ENCODE measurements at places on chromosomes 1 and 21. TPM values are rescaled to one million over a fixed set of nuclear protein-coding genes. Genes with fewer than 3 reads are reported as not detected.

The PALMD gene
- total RNA-seq, result 8.2 TPM

The LRRC53 gene
- total RNA-seq, result not detected

The RPS6KC1 gene
- 22.3 TPM for total RNA-seq

The NPL gene
- not detected for total RNA-seq

The ABCA4 gene
- total RNA-seq, result 0.29 TPM

DNA sequence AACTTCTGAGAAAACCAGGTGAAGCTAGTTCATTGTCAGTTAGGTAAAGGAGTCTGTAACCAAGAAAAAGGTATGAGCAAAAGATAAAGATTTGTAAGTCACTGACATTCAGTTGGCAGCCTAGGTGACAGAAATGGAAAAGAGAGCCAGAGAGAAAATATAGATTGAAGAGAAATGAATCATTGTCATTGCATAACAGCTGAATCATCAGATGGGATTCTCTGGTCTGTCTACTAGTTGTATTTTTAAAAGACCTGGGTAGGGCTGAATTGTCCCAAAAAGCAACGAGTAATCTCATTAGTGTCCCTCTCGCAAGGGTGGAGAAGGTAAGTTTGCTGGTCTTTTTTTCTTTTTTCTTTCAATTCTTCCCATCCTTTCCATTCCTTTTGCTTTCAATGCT, 36.6 kb downstream of the PTGS2 start:
- peak; percentile 73 for DNase-seq

GRCh38 chr1:148160343-148161052, 8.4 kb upstream of the NBPF11 start:
- no peak for DNase-seq

DNA sequence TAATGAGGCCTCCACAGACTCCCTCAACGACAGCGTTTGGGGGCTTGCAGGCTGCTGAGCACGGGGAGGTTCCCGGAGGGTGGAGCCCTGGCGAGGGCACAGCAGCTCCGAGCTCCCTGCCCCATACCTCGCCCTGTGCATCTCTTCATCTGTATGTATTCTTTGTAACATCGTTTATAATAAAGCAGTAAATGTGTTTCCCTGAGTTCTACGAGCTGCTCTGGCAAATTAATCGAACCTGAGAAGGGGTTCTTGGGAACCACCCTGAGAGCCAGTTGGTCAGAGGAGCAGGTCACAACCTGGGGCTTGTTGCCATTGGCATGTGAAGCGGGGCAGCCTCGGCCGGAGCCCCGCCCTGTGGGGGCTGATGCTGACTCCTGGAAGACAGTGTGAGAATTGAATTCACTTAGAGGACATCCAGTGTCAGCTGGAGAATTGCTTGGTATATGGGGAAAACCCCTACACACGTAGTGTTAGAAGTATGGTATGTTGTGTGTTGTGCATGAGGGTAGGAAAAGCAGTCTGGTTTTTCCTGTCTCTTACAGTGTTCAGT, 11.5 kb downstream of the SLC37A1 start:
- DNase-seq, result no peak

DNA sequence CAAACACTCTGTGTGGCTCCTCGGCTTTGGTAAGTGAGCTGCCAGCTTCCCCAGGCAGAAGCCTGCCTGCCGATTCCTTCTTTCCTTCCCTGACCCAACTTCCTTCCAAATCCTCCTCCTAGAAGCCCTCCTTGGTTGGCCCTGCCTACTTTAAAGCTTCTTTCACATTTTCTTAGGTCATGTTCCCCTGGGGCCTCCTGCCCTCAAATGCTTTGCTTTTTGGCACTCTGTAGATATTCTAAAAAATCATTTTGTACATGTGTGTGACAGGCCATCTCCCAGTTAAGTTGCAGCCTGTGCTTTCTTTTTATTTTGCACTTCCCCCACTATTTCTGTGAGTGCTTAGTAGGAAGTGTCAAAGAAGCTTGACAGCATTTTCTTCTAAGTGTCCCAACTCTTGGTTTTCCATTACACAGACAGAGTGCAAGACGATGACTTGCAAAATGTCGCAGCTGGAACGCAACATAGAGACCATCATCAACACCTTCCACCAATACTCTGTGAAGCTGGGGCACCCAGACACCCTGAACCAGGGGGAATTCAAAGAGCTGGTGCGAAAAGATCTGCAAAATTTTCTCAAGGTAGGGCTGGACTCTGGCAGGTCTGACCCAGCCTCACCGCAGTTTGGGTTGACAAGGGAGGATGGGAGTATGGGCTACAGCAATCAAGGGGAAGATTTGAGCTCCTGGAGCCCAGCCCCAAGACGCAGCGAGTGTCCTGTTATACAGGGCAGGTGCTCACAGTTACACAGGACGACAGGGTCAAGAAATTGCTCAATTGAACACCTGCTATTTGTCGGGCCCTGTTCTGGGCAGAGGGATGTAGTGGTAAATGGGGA, at the start of gene S100A9:
Gene S100A9, plus strand, starts transcription at position 2 of the 838 bp plus-strand sequence. Its CDS starts 430 bp downstream, at position 432.
- DNase-seq, result no peak

DNA sequence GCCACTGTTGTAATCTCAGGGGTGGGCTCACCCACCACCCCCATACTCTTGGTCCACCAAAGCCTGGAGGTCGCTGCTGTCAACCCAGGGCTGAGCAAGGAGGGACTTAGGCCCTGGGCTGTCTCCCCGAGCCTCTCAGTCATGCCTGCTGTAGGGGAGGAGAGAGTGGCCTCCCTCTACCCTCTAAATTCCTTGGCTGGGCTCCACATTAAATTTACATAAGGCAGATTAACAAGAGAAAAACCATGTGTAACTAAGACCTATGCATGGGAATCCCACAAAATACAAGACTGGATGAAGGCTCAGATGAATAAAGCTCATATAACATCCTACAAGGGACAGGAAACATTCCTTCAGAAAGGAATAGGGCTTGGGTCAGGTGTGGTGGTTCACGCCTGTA, 1.8 kb upstream of the PIK3CD start:
- no peak for DNase-seq

DNA sequence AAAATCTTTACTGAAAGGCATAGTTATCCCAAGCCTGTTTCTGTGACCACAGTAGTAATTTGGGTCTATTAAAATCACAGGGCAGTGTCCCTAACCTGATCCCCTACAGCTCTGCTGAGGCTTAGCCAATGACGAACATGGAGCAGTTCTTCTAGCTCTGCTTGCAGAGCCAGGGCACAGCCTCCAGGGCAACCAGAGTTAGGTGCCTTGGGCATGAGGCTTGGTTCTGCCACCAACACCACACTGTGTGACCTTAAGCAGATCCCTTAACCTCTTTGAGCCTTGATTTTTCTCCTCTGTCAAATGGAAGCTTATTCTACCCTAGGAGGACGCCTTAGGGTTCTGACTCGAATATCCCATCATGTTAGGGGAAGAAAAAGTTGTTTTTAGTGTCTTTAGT, 86.7 kb upstream of the TLR5 start:
- peak; percentile 17 for DNase-seq

DNA sequence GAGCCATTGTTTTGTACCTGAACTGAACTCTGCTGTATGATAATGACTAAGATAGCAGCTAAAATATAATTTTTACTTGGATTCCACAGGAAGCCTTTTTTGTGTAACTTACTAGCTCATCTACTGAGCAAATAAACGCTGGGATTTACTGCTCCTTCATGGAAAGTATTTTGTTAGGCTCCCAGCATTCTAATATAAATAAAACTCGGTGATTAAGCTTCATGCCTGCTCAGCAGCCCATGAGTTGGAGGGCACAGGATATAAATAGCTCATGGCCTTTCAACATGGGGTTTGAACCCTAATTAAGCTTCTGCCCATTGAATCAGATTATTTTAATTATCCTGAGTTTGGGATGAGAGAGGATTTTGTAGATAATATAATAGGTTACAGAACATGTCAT, 180.0 kb downstream of the PCP4 start:
- DNase-seq, result no peak

DNA sequence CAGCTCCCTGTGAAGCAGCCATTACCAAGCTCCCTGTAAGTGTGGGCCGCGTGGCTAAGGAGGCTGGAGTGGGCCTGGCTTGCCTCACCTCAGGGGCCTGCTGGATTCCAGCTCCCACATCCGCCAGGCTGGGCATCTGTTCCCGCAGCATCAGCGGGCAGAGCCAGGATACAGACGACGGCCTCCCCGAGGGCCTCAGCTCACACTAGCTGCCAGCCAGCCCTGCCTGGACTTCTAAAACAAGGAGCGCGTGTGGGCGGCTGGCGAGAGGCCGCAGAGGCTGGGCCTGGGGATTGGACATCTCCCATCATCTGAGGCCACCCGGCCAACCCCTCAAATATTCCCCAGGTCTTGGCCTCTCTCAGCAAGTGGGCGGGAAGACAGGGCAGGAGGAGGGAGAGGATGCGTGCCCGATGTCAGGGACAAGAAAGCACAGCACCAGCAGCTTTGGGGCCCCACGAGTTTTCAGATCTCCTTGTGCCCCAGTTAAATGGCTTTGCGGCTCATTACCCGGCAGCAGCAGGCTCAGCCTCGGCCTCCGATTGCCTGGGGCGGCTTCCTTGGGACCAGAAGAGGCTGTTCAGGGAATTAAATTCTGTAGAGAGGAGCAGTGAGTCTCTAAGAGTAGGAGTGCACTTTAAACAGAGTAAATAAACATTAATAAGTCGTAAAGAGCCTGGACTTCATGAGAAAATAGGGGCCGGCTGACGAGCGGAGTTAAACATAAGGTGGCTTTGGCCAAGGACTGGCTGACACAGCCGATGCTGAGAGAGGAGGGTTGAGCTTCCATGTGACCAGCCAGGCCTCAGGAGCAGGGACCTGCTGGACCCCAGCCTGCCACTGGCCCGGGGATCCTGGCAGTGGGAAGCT, 208.9 kb upstream of the C1orf174 start:
- DNase-seq, result no peak

DNA sequence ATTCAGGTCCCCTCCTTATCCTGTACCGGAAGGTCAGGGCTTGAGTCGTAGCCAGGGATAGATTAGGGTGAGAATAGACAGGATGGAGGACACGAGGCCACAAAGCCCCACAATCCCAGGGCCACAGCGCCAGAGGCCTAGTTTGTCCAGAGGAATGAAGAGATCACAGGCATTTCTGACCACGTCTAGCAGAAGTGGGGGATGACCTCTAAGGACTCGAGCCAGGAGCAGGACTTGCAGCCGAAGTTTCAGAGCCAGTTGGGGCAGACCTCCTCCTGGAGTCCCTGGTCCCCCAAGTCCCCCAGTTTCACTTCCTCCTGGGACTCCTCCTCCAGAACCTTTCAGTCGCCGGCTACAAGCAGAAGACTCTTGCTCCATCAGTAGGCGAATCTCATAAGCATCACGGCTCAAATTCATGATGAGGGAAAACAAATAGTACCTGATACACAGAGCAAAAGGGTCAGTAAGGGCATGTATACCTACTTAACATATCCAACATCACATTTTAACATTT, 2.3 kb upstream of the ITGA10 start:
- no peak for DNase-seq

DNA sequence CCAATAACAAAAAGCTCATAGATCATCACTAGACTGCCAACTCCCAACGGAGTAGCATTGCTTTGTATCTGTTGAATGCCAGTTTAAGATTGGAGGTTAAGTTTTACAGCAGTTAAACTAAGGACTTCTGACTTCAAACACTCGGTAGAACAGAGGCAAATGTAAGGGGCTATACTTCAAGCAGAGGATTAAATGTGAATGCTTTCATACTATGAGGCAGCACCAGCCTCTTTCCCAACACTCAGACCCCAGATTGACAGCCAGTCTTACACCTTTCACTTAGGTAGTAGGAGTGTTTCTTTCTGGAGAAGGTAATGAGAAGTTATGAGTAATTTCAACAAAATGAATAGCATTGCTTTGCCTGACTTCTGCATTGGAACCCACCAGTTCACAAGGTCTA, 22.8 kb downstream of the OR10R2 start:
- no peak for DNase-seq

DNA sequence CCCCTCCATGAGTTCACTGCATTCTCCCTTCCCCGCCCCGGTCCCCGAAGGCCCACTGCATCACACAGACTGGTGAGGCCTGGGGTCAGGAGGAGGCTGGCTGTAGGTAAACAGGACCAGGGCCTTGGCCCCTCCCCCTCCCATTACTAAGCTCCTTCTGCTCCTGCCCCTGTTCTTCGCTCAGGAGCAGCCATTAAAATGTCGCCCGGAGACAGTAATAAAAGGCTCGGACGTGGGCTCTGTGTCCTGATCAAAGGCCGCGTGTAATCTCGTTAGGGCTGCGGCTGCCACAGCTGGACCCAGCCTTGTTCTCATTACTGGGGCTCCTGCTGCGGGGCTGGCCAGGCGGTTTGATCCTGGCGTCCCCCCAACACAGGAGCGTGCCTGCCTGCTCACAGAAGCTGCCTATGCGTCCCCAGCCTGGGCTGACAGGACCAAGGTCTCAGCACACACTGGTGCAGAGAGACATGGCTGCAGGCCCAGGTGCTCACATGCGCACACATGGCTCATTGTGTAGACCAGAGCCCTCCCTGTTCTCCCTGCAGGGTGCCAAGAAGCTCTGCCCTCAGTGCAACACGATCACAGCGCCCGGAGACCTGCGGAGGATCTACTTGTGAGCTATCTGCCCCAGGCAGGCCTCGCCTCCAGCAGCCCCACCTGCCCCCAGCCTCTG, 24.0 kb downstream of the TMEM53 start:
- no peak for DNase-seq

DNA sequence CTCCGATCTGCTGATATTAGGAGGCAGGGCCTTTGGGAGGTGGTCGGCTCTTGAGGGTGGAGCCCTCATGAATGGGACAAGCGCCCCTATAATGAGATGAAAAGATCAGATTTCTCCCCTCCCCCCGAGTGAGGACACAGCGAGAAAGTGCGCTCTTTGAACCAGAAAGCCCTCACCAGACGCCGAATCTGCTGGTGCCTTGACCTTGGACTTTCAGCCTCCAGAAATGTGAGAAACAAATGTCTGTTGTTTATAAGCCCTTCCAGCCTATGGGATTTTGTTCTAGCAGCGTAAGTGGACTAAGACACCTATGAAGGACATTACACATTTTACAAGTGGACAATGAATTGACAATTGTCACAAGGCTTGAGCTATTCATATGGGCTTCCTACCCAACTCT, 80.2 kb downstream of the RIPK4 start:
- no peak for DNase-seq

DNA sequence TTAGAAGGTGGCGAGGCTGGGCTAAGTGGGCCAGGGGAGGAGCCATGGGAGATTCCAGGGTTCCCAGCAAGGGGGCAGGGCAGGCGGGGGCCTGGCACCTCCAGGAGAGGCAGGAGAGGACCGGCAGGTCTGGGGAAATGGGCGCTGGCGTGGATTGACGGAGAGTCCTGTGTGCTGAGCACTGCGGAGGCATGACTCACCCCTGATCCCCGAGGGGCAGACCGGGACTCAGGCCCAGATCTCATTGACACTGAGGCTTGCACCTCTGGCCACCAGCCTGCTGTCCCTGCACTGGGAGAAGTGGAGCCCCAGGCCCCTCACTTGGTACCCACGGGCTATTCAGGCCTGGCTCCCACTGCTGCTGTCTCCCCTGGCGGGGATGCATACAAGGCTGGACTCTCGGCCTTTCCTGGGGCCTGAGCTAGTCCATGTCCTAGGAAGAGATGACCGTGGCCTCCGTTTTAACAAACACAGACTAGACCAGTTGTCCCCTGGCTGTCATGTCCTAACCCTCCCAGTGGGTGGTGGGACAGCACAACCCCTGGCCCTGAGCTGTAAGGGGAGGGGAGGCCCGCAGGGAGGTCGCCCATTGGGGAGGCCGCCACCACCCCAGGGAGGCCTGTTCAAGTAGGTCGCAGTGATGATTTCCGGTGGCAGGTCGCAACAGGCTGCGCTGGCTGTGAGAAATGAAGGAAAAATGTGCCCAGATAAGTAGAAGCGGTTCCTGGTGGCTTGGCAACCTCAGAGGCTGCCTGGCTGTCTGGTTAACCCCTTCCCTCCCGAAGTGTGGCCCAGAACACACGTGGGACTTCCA, 39.7 kb downstream of the RIPK4 start:
- peak; percentile 87 for DNase-seq
